ENCODE measurements at places on chromosomes 11 and 22.
A peak's percentile ranks its signal among the peaks of the same experiment; 100 is the strongest.

- no peak for DNase-seq
These were observed 17.4 kb downstream of the SGSM3 start for GRCh38 chr22:40387746-40388145.

GRCh38 chr11:71209656-71210055, 42.7 kb downstream of the SHANK2 start:
- DNase-seq, result no peak

DNA sequence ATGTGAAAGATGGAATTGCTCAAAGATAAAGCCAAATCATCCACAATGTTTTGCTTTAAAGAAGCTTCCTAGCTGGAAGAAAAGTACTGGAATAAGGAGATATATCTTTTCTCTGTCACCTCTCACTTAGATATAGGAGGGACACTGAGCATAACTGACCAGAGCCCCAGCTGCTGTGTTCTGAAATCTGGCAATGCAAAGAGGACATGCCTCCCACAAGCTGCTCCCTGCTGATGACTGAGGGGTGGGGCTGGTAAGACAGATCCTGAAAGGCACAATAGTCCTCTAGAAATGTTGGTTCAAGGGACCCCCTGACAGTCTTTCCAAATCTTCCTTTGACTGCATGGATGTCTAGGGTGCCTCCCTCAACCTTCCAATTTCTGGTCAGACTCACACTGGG, 67.0 kb downstream of the SC5D start:
- DNase-seq, result no peak

- DNase-seq, result no peak
These were observed 46.7 kb upstream of the PPARA start for GRCh38 chr22:46103664-46104063.

DNA sequence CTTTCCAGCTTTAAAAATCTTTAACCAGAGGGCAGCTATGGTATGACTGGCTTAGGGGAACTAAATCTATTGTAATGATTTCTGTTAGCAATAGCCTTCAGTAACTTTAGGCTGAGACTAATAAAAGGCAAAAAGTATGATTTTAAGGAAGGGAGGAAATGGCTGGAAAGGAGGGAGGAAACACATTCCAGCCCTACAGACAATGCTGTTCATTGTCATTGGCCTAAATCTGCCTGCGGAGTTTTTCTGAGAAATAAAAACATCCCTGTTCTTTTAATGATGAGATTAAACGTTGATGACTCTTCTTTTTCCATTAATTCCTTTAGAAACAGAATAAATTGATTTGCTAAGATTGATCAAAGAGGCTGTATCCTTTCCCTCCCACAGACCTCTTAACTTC, 99.6 kb upstream of the GRAMD1B start:
- DNase-seq, result no peak

GRCh38 chr22:28967163-28967665, 83.8 kb downstream of the ZNRF3 start:
- DNase-seq, result no peak

DNA sequence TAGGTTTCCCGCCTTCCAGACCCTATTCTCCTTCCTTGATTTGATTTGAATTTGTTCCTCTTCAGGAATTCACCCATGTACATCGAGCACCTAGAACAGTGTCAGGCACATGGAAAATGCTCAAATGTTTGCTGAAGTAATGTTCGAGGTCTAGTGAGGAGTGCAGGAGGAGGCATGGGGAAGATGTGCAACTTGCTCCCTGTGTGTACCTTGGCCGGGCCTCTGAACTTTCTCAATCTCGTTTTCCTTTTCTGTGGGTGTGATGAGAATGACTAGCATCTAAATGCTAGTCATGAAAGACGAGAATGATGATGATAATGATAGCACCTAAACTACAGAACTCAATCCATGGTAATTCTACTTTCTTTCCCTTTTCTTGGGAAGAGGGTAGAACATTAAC, 279.1 kb upstream of the PLET1 start:
- no peak for DNase-seq

GRCh38 chr11:13440100-13440855, 22.7 kb downstream of the BTBD10 start:
- DNase-seq, result no peak

DNA sequence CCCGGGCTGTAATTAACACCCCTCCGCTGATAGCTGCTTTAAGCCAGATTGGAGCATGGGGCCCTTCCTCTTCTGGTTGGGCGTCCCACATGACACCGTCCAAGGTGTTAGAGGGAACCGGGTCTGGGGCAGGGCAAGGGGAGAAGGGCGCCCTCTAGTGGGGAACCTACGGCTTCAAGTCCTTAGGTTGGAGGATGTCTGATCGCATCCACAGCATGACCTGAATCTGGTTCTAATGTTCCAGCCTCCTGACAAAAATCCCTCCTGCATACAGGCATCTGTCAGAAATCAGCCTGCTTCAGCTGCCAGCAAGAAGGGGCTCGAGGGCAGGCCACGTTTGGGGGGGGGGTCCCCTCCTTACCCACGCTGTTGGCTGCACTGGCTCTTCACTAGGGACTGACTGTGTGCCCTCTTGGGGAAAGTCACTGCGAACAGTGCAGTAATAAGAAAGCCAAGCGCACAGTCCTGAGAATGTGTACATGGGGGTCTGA, 94.2 kb upstream of the TBCEL start:
- DNase-seq, result peak; percentile 46

DNA sequence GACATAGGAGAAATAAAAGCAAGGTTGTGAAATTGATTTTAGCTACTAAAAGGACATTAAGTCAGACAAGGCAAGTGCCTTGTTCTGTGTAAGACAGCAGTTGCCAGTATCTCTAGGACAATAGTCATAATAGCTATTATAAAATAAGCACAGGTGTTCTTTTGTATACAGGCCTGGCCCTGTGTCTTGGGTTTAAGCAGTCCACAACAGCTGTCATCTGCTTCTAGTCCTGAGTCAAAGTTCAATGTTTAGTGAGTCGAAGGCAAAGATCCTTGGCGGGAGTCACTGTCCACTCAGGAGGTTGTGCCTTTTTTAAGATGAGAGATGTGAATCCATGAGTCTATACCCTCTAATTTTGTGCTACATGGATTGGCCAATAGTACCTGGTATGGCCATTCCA, 79.5 kb downstream of the SC5D start:
- DNase-seq, result no peak

GRCh38 chr11:121589946-121590537, 137.3 kb upstream of the SORL1-AS1 start:
- no peak for DNase-seq

- DNase-seq, result no peak
These were observed 137.7 kb downstream of the FEZ1 start for GRCh38 chr11:125358254-125358840.

DNA sequence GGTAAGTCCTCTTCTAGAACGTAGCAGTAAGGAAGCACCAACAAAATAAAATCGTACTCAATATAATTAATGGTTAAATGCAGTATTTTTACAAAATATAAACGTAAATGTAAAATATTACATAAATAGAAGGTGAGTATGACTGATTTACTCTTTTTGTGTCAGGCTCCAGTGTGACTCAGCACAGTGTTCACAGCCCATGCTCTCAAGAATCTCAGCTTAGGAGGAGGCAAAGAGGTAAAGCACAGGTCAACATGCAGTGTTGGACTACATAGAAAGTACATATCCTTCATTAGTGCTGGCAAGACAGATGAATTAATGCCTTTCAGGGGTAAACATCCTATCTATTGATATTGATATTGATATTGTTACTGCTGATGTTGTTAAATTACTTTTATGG, 2050.6 kb upstream of the RAG2 start:
- no peak for DNase-seq

DNA sequence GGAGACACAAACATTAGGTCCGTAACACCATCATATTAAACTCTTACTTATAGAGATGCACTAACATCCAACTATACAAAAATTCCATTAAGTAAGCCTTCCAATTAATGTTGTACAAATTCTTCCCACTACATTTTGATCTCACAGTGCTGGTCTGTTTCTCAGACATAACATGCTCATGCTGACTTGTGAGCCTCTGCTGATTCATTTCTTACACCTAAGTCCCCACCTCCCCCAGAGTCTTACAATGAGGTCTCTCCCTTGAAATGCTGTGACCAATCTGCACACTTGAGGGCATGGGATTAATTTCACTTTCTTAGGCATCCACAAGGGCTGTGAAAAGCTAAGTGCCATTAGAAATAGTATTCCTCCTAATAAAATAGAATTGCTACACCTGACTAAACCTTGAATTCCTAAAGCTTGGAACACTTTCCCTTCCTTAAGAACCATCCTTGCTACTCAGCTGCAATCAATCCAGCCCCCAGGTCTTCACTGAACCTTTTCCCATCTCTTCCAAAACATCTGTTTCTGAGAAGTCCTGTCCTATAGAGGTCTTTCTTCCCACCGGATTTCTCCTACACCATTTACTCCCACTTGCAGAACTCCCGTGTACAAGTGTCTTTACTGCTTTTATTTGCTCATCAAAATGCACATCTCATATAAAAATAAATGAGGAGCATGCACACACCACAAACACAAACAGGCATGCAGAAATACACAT, 2.0 kb downstream of the HBG1 start:
- DNase-seq, result no peak

DNA sequence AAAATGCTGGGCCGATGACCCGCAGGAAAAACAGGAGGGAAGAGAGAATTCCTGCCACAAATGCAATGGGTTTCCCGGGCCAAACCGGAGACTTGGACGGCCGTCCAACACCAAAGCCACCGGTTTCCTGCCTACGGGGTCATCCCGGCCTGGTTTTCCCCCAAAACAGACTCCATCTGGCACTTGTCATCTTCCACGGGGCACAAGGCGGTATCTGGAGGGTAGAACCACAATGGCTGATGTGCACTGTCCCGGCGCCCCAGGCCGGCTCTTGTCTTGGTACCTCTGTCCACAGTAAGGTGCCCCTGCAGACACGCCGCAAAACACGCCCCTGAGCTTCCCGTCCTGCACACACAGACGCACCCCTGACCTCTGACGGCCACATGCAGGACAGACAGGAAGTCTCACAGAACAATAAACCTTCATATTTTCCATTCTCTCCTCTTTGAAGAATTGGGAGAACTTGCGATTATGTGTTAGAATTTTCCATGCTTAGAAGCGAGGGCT, 20.1 kb downstream of the CELSR1 start:
- DNase-seq, result no peak

DNA sequence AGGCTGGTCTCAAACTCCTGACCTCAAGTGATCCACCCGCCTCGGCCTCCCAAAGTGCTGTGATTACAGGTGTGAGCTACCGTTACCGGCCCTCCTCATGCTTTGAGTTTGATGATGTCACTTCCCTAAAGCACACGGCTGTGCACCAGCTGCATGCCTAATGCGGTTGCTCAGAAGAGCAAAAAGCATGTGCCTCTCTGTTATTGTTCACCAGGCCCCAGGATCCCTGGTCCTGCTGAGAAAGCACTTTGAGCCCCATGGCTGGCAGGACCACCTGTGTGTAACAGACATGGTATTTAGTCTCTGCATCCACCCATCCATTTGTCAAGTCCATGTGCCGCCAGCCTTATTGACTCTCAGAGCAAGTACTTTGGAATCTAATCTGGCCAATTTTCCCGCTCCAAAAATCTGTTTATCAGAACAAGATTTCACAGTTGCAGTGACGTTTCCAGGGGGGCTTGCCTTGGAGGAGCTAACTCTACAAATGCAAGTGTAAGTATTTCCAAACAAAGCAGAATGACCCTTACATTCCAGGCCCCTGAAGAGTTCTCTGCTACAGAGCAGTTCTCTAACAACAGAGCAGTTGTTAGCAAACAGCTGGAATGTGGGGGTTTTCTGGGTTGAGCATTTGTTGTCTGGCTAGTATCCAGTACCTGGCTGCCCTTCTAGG, 89.4 kb downstream of the LDLRAD3 start:
- no peak for DNase-seq

- DNase-seq, result no peak
These were observed 22.5 kb downstream of the PARVB start for GRCh38 chr22:44046485-44047141.

- DNase-seq, result no peak
These were observed 8.2 kb downstream of the CREB3L1 start for GRCh38 chr11:46285594-46286033.

GRCh38 chr22:17884893-17885292, 110.6 kb upstream of the BID start:
- no peak for DNase-seq

GRCh38 chr11:73461964-73462363, 85.8 kb downstream of the RELT start:
- DNase-seq, result no peak

GRCh38 chr11:63629426-63629825, 15.2 kb upstream of the PLAAT3 start:
- no peak for DNase-seq

- no peak for DNase-seq
These were observed 45.4 kb upstream of the MYOD1 start for GRCh38 chr11:17673951-17674350.

- no peak for DNase-seq
These were observed 189.3 kb upstream of the MTMR2 start for GRCh38 chr11:96113193-96113681.

- no peak for DNase-seq
These were observed 67.2 kb downstream of the C11orf91 start for GRCh38 chr11:33633251-33634003.

DNA sequence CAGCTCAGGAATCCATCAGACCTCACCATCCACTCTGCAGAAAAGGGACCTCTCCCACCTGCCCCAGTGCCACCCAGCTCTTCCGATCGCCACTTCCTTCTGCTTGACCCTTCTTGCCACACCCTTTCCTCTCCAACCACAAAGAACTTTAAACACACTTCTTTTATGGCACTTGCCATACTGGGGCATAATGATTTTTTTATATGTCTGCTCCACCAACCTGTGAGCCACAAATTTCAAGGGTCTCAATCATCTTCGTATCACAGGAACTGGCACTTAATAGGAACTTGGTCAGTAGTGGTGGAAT, 11.7 kb upstream of the MYH9 start:
- no peak for DNase-seq

- no peak for DNase-seq
These were observed 30.1 kb upstream of the CBX7 start for GRCh38 chr22:39182478-39183030.

GRCh38 chr11:73931039-73931645, 19.7 kb upstream of the DNAJB13 start:
- DNase-seq, result peak; percentile 37

- DNase-seq, result no peak
These were observed 225.2 kb upstream of the ANO3 start for GRCh38 chr11:26106726-26107125.

DNA sequence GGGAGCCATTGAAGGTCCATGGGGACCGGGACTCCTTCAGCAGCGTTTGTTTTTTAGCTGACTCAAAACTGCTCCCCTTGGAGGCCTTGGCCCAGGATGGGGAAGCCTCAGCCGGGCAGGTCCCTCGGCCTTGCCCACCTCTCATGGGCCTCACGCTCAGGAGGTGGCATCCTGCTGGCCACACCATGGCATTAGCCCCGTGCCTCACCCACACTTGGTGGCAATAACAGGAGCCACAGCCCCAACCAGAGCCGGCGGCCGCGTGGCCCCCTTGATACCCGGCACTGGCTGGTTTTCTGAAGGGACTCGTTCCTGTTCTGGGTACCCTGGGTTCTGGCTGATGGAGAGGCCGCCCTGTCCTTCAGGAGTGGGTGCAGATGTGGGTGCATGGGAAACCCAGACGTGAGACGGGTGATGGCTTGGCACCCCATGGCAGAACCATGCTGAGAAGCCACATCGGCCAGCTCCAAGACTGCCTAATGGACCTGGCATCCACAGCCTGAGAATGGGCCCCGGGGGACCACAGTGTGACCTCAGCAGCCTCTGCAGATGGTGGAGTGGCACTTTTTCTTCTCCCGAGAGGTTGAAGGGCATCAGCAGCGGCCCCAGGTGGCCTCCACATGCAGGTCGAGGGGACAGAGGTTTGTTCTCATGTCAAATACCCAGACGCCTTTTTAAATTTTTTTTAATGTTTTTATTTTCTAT, 49.8 kb upstream of the PPARA start:
- no peak for DNase-seq

GRCh38 chr11:132844956-132845696, 687.2 kb downstream of the OPCML start:
- DNase-seq, result no peak

Data from activated CD4-positive, alpha-beta T cell treated with anti-CD3 and anti-CD28 coated beads, Interleukin-2, amount 10 ng/mL, durations not matched to agents 7 days and 5 days (primary cell).